Nucleus accumbens (tissue), 56 donors: ENCODE measurements at places on chromosomes 2 and 18.

GRCh38 chr2:101047075-101047766, 45.1 kb downstream of the RPL31 start:
- no peak for DNase-seq

DNA sequence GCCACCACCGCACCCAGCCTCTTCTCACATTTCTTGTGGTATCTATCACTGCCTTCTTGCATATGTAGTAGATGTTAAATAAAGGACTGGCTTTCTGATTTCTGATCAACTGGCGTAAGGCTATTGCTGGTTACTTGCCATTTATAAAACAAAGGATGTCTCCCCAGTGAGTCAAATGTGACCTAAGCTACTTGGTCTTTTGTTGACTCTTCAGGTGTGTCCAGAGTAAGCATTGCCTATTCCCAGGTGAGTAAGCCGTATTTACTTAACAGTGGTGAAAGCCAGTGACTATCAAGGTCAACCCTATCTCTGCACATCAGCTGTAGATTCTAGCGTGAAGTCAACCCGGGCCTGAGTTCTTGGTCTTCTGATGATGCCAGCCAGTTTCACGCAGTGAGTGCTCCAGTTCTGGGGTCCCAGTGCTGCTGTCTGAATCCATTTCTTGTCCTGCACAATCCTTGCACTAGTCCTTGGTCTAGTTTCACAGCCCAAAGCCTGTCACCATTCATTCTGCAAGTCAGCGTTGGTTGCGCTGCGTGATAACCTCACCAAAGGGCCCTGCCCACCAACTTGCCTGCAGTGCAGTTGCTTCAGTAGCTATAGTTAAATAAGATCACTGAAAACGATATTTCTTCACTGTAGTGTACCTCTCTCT, 120.2 kb downstream of the GBX2 start:
- no peak for DNase-seq

DNA sequence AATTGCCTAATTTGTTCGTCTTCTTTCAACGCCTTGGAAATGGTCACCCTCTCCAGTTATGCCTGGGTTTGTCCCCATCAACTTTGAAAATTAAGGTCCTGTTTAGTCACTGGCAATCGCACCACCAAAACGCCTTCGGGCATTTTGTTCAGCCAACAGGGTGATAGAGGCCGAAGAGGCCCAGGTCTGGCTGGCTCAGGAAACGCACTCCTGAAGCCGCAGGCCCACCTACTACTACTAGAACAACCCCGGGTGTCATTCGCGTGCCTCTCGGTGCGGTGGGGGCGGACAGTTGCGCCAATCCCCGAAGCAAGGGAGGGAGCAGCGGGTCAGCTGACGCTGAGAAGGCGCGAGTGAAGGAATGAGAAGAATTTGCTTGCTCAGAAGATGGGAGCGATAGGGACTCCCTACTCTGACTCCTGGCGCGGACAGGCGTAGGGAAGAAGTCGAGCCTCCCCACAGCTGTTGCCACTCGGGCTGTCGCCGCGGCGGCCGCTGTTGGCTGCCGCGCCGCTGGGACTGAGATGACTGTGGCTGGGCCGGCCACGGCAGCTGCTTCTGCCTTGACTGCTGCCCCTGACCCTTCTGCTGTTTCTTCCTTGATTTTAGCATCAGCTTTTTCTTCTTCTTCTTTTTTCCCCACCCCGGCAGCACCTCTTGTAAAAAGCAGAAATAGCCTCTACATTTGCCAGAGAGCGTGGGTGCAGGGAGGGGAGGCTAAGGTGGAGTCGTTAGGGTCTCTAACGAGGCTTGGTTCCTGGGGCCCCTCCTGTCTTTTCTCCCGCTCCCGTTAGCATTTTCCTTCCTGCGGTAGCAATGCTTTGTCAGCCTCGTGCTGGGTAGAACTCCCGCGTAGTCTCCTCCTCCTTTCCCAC, 387.6 kb downstream of the FIGN start:
- DNase-seq, result peak; percentile 63

- no peak for DNase-seq
These were observed 272.5 kb upstream of the PXDN start for GRCh38 chr2:2016651-2017311.

- DNase-seq, result no peak
These were observed 369.9 kb downstream of the LPIN1 start for GRCh38 chr2:12116228-12116750.

DNA sequence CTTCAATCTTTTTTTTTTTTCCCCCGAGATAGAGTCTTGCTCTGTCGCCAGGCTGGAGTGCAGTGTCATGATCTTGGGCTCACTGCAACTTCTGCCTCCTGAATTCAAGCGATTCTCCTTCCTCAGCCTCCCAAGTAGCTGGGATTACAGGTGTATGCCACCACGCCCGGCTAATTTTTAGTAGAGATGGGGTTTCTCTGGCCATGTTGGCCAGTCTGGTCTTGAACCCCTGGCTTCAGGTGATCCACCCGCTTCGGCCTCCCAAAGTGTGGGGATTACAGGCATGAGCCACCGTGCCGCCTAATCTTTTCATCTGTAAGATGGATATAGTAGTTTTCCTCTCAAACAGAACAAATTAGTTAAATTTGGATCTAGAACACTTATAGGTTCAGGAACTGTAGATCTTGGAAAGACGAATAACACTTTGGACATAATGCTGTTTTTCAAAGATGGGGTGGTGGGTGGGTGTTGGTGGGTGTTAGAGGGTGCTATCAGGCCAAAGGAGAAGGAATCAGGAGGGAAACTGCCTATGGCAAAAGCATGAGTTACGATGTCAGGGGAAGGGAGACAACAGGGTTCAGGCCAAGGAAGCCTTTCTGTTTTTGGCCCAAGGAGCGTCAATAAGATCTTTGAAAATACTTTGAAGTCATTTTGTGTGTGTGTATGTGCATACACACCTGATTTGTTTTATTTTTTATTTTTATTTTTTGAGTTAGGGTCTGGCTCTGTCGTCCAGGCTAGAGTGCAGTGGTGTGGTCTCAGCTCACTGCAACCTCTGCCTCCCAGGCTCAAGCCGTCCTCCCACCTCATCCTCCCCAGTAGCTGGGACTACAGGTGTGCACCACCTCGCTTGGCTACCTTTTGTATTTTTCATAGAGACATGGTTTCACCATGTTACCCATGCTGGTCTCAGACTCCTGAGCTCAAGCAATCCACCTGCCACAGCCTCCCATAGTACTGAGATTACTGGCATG, 6.8 kb downstream of the RPL37A start:
- DNase-seq, result no peak
